ENCODE measurements at places on chromosomes 7 and 10. TPM values are rescaled to one million over a fixed set of nuclear protein-coding genes. Genes with fewer than 3 reads are reported as not detected.

GRCh38 chr10:74898201-74898976 is 72.0 kb downstream of the KAT6B start:
- DNase-seq = no peak

GRCh38 chr10:118944959-118945633 is 84.4 kb upstream of the NANOS1 start:
- DNase-seq = no peak

GRCh38 chr7:35714862-35715261 is 19.9 kb upstream of the HERPUD2 start:
- DNase-seq = no peak

GRCh38 chr7:105647591-105647990 is 66.3 kb upstream of the EFCAB10 start:
- no peak for DNase-seq

GRCh38 chr7:51046103-51046466 is 263.4 kb upstream of the GRB10 start:
- no peak for DNase-seq

DNA sequence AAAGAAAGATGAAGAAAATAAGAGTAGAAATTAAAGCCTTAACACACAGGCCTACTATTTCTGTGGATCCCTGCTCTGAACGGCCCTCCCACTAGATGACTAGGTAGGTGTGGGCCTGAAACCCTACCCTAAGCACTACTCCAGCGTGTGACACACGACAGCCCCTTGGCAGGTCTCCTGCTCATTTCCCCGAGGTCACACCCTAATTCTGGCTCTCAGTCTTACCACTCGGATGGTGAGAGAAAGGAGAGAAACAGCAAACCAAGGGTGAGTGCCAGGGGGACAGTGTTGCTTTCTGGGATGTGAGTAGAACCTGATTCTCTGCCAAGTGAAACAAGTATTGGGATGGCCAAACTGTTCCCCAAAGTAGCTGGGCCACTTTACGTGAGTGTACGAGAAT is 12.1 kb downstream of the GALNTL5 start:
- DNase-seq = no peak

DNA sequence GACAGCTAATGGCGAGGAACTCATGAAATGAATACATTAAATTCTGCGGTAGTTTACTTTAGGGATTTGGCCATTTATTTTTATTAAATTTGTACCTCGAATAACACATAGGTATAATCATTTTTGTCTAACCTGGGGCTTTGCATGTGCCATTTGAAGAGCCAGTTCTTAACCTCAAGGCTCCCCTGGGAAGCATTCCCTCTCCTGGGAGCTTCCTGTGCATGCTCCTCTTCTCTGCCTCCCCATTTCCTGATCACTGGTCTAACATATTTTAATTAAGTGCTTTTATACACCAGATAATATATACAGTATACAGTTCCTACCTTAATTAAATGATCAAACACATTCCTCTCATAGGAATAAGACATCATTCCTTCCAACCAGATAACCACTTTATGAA is 183.9 kb upstream of the FZD1 start:
- DNase-seq = no peak

GRCh38 chr7:66198469-66198868 is 6.7 kb upstream of the TPST1 start:
- DNase-seq = no peak

- no peak for DNase-seq
These were observed 54.1 kb upstream of the MKRN1 start for GRCh38 chr7:140533394-140533872.

DNA sequence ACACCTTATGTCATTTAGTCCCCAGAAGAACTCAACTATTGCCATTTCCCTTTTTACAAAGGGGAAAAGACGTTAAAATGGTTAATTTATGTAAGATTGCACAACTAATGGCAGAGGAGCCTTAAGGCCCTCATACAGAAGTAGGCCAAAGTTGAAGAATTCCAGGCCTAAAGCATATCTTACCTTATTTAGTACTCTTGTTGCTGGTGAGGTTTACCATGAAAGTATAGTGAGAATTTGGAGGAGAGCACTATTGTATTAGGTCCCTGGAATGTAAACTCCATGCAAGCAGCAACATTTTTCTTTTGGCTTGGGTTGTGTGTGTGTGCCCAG is 731 bp upstream of the CRPPA start:
- DNase-seq = no peak

DNA sequence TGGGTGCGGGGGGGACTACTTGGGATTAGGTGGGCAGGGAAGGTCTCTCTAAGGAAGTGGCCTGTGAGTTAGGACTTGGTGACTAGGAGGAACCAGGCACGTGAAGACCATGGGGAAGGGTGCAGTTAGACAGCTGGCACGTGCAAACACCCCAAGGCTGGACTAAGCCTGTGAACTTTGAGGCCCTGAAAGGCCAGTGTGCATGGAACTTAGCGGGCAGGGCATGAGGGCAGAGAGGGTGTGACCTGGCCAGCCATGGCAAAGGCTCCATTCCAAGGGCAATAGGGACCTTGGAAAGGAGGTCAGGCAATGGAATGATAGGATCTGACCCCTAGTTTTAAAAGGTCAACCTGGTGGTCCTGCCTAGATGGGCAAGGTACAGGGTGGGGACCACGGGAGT is 158.4 kb upstream of the PCBD1 start:
- DNase-seq = no peak

DNA sequence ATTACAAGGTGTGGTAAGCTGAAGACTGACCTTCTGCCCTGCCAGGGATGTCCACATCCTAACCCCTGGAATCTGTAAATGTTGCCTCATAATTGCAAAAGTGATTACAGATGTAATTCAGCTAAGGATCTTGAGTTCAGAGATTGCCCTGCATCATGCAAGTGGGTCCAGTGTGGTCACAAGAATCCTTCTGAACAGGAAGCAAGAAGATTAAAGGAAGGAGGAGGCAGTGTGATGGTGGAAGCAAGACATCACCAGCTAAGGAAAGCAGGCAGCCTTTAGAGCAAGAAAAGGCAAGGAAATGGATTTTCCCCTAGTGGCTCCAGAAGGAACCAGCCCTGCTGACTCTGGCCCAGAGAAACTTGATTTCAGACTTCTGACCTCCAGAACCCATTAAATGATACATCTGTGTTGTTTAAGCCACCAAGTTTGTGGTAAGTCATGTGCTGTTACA is 78.1 kb downstream of the USP6NL start:
- no peak for DNase-seq

DNA sequence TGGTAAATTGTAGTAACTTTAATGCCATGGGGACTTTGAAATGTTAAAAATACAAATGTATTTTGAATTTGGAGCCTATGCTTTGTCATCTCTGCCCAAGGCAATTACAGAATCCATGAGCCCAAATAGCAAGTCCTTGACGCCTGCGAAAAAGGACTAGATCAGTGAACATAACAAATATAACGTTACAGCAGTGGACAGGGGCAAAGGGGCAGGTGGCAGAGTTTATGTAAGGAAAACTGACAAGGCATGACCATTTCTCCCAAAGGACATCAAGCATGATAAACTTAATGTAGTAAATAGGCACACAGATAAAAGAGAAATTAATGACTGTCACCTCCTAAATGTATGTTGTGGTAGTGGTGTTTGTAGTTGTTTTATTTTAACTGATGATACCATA is 297.1 kb downstream of the LRRTM3 start:
- no peak for DNase-seq

DNA sequence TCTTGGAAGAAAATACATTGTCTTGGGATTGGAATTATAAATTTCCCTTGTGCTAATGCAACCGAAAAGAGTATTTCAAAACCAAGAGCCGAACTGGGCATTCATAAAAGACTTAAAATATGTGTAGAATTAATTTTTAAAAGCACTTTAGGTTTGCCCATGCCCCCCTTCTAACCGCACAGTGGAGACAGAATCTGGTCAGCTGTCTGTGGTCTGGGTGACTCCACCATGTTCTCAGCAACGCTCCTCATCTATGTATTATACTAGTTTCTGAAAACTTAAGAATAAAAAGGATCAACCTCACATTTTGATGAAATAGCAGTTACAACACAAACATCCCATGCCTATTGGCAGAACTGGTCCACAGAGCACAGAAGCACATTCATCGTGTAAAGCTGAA is 192.6 kb upstream of the C7orf33 start:
- no peak for DNase-seq

DNA sequence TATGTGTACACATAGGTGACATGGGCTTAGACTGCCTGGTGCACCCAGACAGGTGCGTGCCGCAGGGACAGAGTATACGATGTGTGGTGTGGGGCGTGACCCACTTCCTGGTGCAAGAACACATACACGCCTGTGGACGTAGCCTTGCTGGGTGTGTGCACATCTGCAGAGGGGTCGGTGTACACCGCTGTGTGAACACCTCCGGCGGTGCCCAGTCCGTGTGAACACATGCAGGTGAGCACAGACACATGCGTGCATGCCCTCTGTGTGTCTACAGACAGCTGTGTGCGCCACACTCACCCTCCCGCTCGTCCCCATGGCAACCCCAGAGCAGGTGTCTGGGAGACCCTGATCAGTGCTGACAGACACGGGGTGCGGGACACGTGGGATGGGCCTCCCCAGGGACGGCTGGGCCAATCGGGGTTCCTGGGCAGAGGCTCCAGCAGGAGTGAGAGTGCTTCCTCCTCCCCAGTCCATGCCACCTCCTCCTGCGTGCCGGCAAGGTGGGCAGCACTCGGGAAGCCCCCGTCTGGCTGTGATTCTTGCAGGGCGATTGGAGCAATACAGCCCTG is 23.4 kb downstream of the ELFN1 start:
- DNase-seq = no peak

DNA sequence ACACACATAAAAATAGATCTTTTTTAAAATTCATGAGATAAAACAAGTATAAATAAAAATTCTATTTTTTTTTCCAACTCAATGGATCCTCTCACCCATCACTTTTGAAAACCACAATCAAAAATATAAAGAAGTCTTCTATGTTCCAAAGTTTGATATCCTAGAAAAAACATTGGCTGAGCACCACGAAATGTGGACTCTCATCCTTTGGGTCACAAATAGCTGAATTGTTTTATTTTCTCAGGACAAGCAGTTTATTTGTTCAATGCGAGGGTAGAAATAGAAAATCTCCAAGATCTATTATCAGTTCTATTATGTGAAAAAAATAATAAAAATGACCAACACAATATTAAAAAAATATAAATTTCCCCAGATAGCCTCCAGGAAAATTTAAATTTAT is 310.5 kb upstream of the DGKB start:
- DNase-seq = no peak

GRCh38 chr7:54111814-54112511 is 430.2 kb upstream of the VSTM2A start:
- DNase-seq = no peak

NEUROG3 gene
- total RNA-seq = 0.43 TPM

VDAC2 gene
- 202 TPM for total RNA-seq

ADAP1 gene
- 5.2 TPM for total RNA-seq

AGFG2 gene
- total RNA-seq = 13.3 TPM

ARHGAP21 gene
- total RNA-seq = 104 TPM

ABHD11 gene
- 26.4 TPM for total RNA-seq

INA gene
- 36.4 TPM for total RNA-seq

RBM20 gene
- total RNA-seq = 0.61 TPM

OR6V1 gene
- not detected for total RNA-seq

IQCE gene
- 22.4 TPM for total RNA-seq

IKZF5 gene
- 14.1 TPM for total RNA-seq

ZNF107 gene
- total RNA-seq = 18.8 TPM

Measured in neural crest cell (in vitro differentiated cells).